ENCODE measurements at places on chromosomes 3 and 15.

DNA sequence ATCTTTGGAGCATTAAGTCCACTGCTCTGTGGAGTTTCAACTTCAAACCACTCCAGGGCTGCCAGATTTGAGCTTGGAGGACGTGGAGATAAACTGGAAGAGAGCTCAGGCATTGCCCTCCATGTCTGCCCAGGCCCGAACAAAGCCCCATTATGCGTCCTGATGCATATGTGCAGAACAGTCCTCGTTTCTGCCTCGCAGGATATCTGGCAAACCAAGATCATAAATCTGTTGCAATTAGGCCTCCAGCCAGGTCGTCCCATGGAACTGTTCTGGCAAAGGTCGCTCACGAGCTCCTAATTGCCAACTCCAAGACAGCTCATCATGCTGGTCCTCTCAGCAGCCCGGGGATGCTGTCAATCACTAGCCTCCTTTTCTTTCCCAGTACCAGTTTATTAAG is 91.2 kb downstream of the SEMA5B start:
- DNase-seq = no peak

DNA sequence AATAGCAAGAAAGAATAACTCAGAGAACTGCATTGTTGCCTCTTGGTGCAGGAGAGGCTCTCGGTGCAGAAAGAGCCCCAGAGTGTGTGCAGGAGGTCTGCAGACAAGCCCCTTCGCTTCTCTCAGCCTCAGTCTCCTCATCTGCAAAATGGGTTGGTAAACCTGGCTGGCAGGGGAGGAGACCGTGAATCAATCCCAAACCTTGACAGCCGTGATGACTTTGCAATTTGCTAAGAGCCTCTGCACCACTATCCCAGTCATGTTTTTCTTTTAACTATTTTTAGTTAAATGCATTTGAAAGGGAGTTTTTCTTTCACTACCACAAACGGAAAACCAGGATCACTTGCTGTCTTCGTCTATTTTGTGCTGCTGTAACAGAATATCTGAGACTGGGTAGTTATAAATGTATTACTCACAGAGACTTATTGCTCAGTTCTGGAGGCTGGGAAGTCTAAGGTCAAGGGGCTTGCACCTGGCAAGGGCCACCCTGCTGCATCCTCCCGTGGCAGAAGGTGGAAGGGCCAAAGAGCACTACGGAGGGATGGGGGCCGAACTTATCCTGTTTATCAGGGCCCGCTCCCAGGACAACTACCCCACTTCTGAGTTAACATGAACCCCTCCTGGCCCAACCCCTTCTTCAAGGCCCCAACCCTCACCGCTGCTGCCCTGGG is 14.2 kb upstream of the IQSEC1 start:
- no peak for DNase-seq

DNA sequence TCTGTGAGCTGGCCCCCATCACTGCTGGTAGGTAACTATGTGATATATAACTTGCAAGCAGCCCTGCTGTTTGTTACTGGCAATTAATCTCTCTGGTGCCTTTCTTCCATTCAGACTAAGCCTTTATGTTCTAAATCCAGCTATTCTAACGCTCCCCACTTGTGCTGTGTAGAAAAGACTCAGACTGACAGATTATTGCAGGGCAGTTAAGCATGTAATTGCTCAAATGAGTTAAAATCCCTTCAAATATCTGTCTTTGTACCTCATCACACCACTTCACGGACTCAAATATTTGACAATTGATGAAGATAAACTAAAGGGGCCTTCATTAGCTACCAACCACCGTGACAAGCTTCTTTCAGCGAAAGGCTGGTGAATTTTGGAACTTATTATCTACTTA is 416.2 kb downstream of the NR2F2 start:
- no peak for DNase-seq

DNA sequence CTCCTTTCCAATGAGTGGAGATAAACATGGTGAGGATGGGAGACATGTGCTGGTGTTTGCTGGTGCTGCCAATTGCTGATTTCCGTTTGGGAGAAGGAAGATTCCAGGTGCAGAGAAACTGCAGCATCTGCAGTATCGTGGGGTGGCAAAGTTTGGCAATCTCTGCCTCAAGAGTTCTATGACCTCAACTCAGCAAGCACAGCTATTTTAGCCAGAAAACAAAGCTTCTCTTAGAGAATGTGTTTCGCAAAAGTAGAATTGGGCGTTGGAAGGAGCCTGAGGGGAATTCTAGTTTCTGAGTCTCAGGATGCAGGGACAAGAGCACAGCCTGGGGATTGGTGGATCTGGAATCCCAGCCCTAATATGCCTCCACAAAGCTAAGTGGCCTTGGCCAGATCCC is 18.2 kb upstream of the SHC4 start:
- no peak for DNase-seq

- DNase-seq = no peak
These were observed 15.3 kb downstream of the FAM3D start for GRCh38 chr3:58651276-58651675.

DNA sequence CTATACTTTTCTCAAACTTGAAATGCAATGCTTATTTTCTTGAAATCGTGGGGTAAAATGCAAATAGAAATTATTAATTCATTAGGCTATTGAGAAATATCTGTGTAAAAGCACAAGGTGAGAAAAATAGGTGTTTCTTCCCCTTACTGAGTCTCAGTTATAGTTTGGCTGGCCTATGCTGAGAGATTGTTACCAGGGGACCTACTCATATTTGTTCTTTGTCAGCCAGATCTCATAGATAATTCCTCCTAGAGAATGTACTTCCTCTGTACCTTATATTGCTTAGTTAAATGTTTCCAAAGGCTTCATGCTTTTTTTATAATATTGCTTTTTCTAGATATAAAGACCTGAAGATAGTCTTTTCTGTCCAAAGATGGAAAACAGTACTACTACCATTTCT is 60.0 kb upstream of the TRPC1 start:
- DNase-seq = no peak

DNA sequence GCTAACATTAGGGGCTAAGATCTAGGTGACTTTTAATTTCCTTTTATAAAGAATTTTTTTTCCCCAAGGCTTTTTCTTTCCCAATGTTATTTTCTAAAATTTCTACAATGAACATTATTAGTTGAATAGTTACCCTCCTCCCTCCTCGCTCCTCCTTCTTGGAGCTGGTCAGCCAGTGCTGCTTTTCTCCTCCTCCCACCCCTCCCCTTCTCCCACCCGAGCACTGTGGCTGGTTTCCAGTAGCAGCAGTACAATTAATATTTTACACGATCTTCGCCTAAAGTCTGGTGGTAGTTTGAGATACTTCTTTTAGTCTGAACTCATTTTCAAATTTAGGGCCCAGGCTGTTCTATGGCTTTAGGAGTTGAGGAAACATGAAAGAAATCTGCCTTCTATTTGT is 41.6 kb downstream of the EEFSEC start:
- DNase-seq = no peak

- peak; percentile 69 for DNase-seq
These were observed 4.7 kb downstream of the LMAN1L start for GRCh38 chr15:74817370-74817737.

- no peak for DNase-seq
These were observed 31.9 kb upstream of the ADGRG7 start for GRCh38 chr3:100577382-100578008.

GRCh38 chr3:136141891-136142290 is 54.2 kb downstream of the MSL2 start:
- DNase-seq = no peak

DNA sequence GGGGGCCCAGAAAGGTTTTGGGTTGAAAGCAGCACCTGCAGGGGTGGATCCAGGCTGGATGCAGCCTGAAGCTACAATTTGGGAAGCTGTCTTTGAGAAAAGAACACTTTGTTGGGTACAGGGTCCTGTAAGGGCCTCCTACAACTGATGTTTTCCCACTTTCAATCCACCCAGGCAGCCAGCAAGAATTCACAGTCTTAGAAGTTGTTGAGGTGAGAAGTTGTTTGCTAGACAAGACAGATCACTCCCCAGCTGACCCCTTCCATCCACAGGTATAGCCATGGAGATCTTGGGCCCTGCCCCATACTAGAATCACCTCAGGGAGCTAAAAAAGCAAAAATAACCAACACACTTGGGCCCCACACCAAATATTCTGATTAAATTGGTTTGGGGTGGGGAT is 10.3 kb upstream of the SMAD6 start:
- no peak for DNase-seq

GRCh38 chr3:23108451-23109057 is 94.6 kb upstream of the UBE2E2 start:
- no peak for DNase-seq

DNA sequence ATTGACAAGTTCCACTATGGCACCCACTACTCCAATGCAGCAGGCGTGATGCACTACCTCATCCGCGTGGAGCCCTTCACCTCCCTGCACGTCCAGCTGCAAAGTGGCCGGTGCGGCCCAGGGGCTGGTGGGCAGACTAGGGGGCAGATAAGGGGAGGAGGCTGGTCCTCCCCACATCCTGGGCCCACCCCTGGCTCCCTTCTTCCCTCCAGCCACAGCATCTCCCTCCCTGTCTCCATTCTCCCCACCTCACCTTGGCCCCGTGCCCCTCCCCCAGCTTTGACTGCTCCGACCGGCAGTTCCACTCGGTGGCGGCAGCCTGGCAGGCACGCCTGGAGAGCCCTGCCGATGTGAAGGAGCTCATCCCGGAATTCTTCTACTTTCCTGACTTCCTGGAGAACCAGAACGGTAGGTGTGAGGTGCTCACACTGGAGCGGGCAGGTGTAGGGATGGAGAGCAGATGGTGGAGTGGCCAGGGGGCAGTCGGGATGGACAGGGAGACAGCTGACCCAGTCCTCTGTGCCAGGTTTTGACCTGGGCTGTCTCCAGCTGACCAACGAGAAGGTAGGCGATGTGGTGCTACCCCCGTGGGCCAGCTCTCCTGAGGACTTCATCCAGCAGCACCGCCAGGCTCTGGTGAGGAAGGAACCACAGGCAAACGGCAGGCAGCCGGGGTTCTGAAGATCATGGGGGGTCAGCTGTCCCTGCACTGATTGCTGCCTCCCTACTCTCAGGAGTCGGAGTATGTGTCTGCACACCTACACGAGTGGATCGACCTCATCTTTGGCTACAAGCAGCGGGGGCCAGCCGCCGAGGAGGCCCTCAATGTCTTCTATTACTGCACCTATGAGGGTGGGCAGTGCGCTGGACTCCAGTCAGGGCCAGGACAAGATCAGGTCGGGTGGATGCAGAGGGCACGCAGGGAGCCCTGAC is 26.0 kb downstream of the NBEAL2 start:
- no peak for DNase-seq

- no peak for DNase-seq
These were observed 7.1 kb upstream of the SSUH2 start for GRCh38 chr3:8651418-8652323.

GRCh38 chr3:184337399-184337714 is at the start of gene FAM131A:
FAM131A (plus strand) TSS chr3:184337600; CDS start chr3:184337631, 31 bp downstream.
- no peak for DNase-seq

DNA sequence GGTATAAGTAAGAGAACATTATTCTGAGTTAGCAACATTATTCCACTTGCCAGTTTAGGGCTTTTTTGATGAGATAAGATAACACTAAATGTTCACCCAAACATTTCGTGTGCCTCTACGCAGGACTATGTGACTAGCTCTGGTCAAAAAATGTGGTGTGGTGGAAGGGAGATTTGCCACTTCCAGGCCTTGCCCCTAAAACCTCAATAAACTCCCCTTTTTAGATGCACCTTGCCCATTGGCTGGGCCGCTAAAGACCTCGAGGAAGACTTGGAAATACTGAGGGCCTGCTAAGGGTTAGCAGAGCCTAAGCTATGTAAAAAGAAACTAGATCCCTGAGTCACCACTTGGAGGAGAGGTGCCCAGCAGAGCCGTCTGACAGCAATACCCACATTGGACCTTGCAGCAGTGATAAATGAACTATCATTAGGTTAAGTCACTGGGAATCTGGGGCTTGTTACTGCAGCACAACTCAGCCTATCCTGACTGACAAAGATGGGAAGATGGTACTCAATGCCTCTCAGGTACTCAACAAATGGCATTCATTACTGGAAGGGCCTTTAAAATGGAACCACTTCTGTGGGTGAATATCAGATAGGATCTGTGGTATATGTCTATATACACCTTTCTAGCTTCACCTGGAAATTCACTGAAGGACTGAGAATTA is 331.5 kb upstream of the TLE3 start:
- no peak for DNase-seq

Data from PC-9 (cell line).